Astrocyte of the spinal cord (primary cell): ENCODE measurements at places on chromosomes 11 and 22.
A peak's percentile ranks its signal among the peaks of the same experiment; 100 is the strongest.

DNA sequence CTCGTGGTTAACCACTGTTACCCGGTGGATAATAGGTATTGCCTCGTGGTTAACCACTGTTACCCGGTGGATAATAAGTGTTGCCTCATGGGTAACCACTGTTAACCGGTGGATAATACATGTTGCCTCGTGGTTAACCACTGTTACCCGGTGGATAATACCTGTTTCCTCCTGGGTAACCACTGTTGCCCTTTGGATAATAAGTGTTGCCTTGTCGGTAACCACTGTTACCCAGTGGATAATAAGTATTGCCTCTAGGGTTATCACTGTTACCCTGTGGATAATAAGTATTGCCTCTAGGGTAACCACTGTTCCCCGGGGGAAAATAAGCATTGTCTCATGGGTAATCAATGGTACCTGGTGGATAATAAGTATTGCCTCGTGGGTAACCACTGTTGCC is 15.0 kb upstream of the NXPE4 start:
- no peak for DNase-seq

GRCh38 chr11:95283650-95284049 is 52.6 kb upstream of the SESN3 start:
- DNase-seq: no peak

- no peak for DNase-seq
Observed at GRCh38 chr11:78838417-78838816, 263.8 kb upstream of the NARS2 start.

DNA sequence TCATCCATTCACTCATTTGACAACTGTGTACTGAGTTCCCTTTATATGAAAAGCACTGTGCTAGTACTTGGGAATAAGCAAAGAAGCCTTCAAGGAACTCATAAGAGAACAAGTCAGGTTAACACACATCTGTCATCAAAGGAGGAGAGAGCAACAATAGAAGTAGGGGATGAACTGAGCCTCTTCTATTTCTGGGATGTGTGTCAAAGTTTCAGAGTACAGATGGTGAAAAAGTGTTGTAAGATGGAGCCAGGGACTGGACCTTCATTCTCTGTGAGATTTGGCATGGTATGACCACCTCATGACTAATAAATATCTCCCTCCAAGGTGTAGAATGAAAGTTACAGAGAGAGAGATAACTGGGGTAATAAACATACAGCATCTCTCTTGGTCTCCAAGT is 349.8 kb upstream of the PLET1 start:
- DNase-seq: no peak

GRCh38 chr22:44159221-44159620 is 21.5 kb upstream of the PARVG start:
- DNase-seq: no peak

DNA sequence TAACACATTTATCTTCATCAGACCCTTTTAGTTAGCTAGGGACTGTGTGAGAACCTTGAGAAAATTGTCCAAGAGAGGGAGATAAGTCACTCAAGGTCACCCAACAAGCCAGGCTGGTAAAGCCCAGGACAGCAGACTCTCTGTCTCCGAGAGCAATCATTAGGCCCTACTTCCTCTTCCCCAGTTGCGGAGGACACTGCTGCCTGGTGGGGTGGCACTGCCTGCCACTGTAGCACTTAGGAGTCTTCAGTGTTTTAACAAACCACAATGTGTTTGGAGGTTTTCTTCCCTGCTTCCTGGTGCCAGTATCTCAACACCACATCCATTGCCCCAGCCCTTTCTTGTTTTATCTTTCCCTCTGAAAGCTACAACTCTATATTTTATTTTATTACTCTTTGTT is 132.1 kb upstream of the LDLRAD3 start:
- DNase-seq: no peak

DNA sequence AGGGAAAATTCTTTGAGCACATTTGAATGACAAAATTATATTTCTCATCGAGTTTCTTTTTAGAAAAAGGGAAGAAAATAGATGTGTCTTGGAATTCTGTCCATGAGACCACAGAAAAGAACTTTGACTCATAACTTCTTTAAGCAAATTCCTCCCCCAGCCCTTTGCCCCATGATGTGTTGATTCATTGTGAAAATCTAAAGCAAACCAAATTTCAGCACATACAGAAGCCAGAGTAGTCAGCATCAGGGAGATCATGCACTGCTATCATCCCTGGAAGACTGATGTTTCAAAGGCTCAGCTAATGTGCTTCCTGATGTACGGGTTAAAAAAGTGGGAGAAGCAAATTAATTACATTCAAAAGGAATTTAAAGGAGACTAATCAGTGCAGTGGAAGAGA is 159.7 kb downstream of the FAT3 start:
- DNase-seq: peak; percentile 69

GRCh38 chr22:50444663-50445062 is 30.2 kb downstream of the SBF1 start:
- peak; percentile 75 for DNase-seq

- peak; percentile 36 for DNase-seq
Observed at GRCh38 chr11:122317305-122317704, 201.3 kb upstream of the BLID start.

- DNase-seq: no peak
Observed at GRCh38 chr22:44219101-44219870, 38.6 kb downstream of the PARVG start.

GRCh38 chr11:3662856-3663255 is 8.3 kb downstream of the CHRNA10 start:
- DNase-seq: no peak

- DNase-seq: no peak
Observed at GRCh38 chr22:24706732-24707469, 67.6 kb downstream of the PIWIL3 start.

GRCh38 chr11:104122011-104122635 is 41.8 kb downstream of the PDGFD start:
- DNase-seq: no peak

DNA sequence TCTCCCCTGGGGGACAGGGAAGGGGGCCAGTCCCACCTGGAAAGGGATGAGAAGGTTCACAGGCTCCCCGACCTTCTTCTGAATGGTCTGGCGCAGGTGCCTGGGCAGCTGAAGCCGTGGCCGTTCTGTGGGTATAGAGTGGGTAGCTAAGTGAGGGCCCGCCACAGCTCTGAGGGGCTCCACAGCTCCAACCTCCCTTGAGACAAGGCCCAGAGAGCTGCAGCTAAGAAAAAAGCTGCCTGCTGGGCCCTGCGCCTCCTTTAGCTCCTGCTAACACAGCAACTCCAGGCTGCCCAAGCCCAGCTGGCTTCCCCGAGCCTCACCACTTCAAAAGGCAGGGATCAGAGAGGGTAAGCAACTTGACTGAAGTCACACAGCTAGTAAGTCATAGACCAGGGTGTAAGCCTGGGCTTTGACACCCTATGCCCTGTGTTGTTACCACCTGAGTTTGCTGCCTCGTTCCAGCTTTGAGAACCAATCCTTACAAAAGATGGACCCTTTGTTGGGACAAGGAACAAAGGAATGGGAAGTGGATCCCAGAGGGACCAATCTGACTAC is 18.5 kb downstream of the MYBPC3 start:
- no peak for DNase-seq

- DNase-seq: no peak
Observed at GRCh38 chr11:97607291-97608000, 1217.6 kb downstream of the JRKL start.

GRCh38 chr11:61814958-61815789 is 1.6 kb downstream of the FADS1 start:
- DNase-seq: peak; percentile 97

- DNase-seq: no peak
Observed at GRCh38 chr11:7936615-7937014, 4.9 kb downstream of the OR10A3 start.

DNA sequence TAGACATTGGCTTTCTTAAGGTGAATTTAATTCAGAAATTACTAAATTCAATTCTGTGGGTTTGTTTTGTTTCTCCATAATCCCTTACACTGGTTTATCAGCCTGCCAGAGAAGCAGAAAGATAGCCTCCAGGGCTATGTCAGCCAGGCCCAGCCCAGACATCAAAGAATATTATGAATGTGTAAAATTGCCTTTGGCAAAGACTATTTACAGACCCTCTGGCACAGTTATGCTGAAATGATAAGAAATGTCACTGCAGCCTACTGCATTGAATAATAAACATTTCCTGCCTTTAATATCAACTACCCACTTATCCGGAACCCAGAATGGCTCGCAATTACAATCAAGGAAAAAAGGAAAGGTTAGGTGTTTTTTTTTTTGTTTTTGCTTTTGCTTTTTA is 562.5 kb upstream of the LRRC4C start:
- no peak for DNase-seq

- DNase-seq: no peak
Observed at GRCh38 chr11:124122123-124122522, 6.9 kb downstream of the VWA5A start.

DNA sequence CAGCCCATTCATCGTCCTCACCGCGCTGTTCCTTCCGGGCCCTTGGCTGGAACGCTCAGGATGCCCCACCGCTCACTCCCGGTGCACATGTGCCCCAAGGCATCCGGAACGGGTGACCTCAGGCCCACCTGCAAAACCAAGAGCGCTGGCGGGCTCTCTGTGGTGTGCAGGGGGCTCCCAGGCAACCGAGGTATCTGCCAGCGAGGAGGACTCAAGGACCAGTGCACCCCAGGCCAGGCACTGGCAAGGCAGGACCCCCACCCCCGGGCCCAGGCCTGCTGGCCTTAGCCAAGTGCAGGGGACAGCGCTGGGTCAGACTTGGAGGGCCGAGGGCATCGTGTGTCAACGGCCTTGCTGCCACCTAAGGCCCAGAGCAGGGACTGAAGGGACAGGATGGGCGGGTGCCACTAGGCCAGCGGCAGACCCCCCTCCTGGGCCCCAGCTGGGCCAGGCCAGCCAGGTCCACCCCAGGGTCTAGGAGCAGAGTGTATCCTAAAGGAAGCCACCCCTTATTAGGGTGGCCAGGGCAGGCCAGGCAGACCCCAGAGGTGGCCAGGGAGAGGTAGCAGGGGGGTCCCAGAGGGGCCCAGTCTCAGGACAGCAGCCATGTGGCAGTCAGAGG is 8.5 kb downstream of the TNNT3 start:
- DNase-seq: no peak

DNA sequence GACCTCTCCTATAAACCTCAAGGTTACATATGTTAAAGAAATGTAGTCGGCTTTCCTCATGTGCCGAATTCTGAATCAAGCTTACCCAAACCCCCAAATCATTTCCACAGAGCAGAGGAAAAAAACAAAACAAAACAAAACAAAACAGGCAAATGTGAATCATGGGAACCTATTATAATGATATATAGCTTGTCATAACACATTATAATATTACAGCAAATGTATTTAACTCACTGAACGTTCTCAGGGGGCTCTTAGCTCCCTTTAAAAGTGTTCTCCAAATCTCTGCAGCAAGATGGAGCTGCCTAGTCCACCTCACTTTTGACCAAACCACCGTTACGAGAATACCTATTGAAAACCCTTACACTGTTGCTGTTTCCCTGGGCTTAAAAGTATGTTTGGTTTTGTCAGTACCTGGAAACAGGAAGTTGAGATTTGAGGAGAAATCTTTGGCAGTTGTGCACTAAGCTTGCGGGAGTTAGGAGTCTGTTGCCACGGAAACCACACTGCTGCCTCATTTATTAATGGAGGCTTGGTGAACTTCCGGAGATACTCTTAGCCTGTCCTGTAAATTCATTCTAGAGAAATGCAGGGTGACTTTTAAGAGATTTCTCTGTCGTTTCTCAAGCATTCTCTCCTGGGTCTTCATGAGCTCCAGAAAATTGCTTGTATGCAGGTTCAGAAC is 167.0 kb upstream of the RASSF10 start:
- DNase-seq: peak; percentile 83

GRCh38 chr22:42714768-42715390 is 5.8 kb downstream of the A4GALT start:
- no peak for DNase-seq

DNA sequence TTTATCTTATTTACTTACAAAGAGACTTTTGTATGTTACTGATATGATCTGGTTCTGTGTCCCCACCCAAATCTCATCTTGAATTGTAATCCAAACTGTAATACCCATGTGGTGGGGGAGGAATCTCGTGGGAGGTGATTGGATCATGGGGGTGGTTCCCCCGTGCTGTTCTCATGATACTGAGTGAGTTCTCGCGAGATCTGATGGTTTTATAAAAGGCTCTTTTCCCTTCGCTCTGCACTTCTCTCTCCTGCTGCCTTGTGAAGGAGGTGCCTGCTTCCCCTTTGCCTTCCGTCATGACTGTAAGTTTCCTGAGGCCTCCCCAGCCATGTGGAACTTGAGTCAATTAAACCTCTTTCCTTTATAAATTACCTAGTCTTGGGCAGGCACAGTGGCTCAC is 42.4 kb upstream of the WNT7B start:
- DNase-seq: no peak

DNA sequence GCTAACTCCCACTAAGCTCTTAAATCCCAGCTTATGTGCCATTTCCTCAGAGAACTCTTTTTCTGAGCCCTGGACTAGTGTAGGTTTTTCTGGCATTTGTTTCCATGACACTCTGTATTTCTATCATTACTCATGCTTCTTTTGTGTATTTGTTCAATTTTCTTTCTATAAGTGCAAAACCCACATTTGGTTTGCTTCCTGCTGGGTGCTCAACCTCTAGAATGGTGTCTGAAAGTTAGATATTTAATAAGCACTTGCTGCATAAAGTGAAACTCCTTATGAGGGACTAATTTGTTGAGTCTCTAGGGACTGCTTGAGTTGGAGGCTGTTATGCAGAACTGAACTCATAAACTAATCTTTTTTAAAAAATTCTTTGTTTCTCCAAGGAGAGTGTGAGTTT is 68.6 kb downstream of the SYT9 start:
- DNase-seq: no peak

DNA sequence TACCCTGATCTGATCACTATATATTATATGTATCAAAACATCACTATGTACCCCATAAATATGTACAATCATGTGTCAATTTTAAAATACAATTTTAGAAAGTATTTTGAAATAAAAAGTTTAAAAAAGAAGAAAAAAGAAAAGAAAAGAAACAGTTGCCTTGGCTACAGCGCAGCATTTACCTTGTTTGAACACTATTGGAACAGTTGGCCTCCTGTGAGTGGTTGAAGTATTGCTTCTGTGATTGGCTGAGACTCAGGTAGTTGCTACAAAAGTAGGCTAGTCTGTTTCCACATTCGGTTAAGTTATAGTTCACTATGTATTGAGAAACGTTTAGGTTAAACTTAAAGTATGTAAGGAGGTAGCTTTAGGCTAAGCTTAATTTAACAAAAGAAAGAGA is 7.9 kb upstream of the DTX4 start:
- no peak for DNase-seq

GRCh38 chr22:24054356-24054755 is 43.3 kb downstream of the CABIN1 start:
- DNase-seq: peak; percentile 19

GRCh38 chr11:116353589-116353988 is 419.2 kb downstream of the BUD13 start:
- no peak for DNase-seq

- no peak for DNase-seq
Observed at GRCh38 chr22:39689421-39689820, 118.9 kb downstream of the CACNA1I start.

DNA sequence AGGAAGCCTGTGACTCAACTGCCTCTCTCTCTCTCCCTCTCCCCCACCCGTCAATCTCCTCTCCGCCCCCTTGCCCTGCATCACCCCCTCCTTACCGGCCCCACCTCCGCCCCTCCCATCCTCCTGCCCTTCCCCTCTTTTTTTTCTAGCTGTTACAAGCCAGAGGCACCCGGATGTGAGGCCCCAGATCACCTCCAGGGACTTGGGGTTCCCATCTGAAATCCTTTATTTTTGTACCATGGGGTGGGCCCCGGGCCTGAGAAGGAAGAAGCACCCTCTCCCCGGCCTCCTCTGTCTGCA is 10.8 kb downstream of the KCTD17 start:
- no peak for DNase-seq
